ENCODE measurements at places on chromosomes 3 and 15. TPM values are rescaled to one million over a fixed set of nuclear protein-coding genes. Genes with fewer than 3 reads are reported as not detected.

The SLC28A1 gene
- total RNA-seq: not detected

The ALDH1A3 gene
- total RNA-seq: 12.0 TPM

The PROK2 gene
- total RNA-seq: not detected

The KIF23 gene
- 23.6 TPM for total RNA-seq

The FAM107A gene
- total RNA-seq: not detected

The PSTPIP1 gene
- 0.34 TPM for total RNA-seq

The SEMA5B gene
- not detected for total RNA-seq

The PCSK6 gene
- 0.33 TPM for total RNA-seq

The CFAP161 gene
- total RNA-seq: under 0.01 TPM

The SCN11A gene
- not detected for total RNA-seq

The TRH gene
- total RNA-seq: not detected

The TP63 gene
- under 0.01 TPM for total RNA-seq

The CCDC54 gene
- total RNA-seq: not detected

The ZPLD1 gene
- total RNA-seq: not detected

The TJP1 gene
- total RNA-seq: 16.7 TPM

The DENND6A gene
- 28.2 TPM for total RNA-seq

The TMEM266 gene
- not detected for total RNA-seq

The TMEM212 gene
- total RNA-seq: not detected

The CTXN2 gene
- not detected for total RNA-seq

The TBL1XR1 gene
- 54.0 TPM for total RNA-seq

The AGTR1 gene
- 0.36 TPM for total RNA-seq

The DZIP1L gene
- total RNA-seq: 26.6 TPM

The SPINT1 gene
- 16.4 TPM for total RNA-seq

The THPO gene
- total RNA-seq: not detected

The SAMD7 gene
- not detected for total RNA-seq

The ZCWPW2 gene
- total RNA-seq: 0.73 TPM

The ZNF717 gene
- 20.4 TPM for total RNA-seq

The CHRM5 gene
- not detected for total RNA-seq

The AMIGO3 gene
- 0.69 TPM for total RNA-seq

The SLC22A13 gene
- total RNA-seq: 0.33 TPM

The AADACL2 gene
- not detected for total RNA-seq

The TMEM108 gene
- total RNA-seq: 1.1 TPM

The PTH1R gene
- 0.31 TPM for total RNA-seq

The P2RY13 gene
- not detected for total RNA-seq

The BCHE gene
- 46.3 TPM for total RNA-seq

The GOLGA8M gene
- not detected for total RNA-seq

The USP50 gene
- not detected for total RNA-seq

The FBXL2 gene
- 22.9 TPM for total RNA-seq

The CFAP44 gene
- total RNA-seq: 3.0 TPM

The RBPMS2 gene
- 0.15 TPM for total RNA-seq

The CKMT1B gene
- not detected for total RNA-seq

The PYGO1 gene
- total RNA-seq: 6.3 TPM

The CADPS gene
- 0.33 TPM for total RNA-seq

The PAQR5 gene
- total RNA-seq: 1.2 TPM

The POLG gene
- total RNA-seq: 61.3 TPM

The MESP2 gene
- not detected for total RNA-seq

The C3orf22 gene
- not detected for total RNA-seq

The ROBO1 gene
- total RNA-seq: 88.4 TPM
